ENCODE measurements at places on chromosomes 12 and 14. TPM values are rescaled to one million over a fixed set of nuclear protein-coding genes. Genes with fewer than 3 reads are reported as not detected.
A peak's percentile ranks its signal among the peaks of the same experiment; 100 is the strongest.

GRCh38 chr12:131114271-131114670, 160.6 kb downstream of the ADGRD1 start:
- DNase-seq = no peak

DNA sequence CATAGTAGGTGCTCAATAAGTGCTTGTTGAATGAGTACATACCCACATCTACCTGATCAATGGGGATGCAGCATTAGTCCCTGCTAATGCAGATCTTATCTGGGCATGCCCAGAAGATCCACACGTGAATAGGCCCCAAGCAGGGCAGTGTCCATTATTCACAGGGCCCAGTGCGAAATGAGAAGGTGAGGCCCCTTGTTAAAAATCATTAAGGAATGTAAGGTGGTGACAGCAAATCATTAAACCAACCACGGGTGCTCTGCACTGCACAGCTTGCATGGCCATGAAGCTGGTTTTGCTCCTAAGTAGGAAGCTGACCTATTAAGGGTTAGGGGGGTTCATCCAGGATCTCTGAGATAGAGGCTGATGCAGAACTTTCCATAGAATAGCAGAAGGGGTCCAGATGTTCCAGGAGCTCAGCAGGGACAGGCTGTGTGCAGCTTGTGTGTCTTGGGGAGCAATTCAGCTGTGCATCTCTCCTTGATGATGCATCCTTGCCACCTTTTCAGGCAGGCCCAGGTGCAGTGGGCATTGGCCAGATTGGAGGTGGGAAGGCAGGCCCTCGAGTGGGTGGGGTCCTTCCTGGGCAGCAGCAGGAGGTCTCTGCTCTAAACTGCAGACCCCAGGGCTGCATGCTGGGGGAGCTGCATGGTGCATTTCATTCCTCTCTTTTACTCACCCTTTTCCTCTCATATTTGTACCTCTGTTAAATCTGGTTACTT, 231.3 kb upstream of the PWP1 start:
- DNase-seq = no peak

DNA sequence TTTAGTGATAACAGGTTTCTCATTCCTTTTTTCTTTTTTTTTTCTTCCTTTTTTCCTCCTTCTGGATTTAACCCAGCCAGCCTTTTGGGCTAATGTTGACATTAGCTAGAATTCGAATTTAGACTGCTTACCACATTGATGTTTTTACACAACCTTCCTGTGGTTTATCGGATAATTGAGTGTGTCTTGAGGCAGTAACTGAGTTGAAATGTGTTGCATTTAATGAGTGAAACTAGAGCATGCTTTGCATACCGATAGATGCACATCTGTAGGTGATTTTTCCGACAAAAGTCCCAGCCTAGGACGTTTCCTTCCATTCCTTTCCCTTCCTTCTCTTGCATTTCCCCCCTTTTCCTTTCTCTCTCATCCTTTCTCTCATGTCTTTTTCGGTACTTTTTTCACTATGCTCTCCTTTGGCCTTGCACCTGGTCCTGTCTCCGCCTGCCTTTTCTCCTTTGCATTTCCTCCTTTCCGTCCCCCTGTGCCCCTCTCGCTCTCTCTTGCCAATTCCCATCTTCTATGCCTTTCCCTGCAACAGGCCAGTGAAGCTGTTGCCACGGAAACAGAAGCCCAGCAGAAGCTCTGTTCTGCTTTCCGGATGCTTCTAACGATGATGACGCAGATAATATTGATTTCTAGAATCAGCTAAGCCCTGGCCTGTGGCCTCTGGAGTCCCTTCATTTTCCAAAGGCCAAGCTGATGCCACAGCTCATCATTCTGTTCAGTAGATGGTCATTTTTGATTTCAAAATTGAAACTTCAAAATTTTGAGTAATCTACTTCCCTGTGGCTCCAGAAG, 76.1 kb downstream of the SLC25A47 start:
- DNase-seq = no peak

DNA sequence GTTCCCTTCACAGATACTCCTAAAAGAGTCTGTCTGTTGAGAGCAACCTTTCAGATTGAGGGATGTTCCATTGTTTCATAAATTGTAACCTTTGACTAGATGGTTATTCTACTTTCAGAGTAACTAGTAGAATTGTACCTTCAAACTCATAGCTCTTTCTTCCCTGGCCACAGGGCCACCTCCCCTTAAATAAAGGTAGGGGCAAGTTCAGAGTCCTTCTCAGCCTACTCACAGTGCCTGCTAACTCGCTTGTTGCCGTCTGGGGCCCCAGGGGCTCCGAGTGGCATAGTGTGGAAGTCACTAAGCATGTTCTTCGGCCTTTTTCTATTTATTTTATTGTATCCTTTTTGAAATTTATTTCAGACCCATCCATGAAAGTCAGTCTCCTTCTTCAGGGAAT, 250.4 kb downstream of the ALX1 start:
- DNase-seq = no peak

DNA sequence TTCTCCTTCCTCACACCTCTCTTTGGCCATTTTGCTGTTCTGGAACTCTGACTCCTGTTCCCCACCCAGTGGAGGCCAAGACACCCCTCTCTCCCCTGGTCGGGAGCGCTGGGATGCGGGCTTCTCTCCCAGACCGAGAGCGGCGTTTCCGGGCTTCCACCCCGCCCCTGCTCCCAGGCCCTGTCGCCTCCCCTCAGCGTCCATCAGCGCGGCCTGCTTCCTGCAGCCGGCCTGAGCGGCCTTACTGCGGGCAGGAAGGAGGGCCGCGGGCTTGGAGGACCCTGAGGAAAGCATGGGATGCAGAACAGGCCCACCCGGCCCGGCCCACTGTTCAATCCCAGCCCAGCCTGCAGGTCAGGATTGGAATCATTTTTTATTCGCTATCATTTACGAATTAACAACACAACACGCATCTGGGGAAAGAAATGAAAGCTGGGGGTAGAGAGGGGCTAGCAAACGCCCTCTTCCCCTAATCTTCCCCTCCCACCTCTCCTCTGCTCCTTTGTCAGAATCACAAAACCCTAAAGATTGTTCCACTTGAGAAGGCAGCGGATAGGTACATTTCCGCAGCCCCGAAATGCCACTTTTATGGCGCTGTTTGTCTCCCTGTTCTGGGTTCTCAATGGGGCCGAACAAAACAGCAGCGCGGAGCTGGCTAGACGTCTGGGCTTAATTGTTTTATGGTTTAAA, 3.8 kb upstream of the HOXC8 start:
- DNase-seq = no peak

DNA sequence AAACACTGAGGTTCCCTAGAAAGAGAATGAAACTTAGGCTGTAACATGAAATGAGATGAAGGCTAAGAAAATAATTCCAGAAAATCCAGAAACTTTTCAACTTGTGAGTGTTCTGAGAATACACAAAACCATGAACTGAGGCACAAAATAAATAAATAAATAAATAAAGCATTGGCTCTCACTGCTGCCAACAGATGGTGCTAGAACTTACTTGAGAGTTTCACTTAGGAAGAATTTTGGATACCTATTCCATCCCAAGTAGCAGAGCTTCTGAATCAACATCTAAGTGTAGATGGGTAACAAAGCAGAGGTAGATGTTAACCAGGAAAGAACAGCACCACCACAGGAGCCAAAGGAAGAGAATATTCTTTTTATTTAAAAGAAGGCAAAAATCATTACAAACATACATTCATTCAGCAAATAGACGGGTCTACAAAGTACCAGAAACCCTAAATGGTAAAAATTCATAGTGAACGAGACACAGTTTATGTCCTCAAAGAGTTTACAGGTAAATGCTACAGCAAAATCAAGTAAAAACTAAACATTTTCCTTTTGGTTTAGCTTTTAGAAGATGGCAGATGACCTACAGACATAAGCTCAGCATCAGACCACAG, 16.7 kb downstream of the EPS8 start:
- DNase-seq = peak; percentile 62

- peak; percentile 97 for DNase-seq
Measured at GRCh38 chr12:88298761-88299242, 156.7 kb downstream of the TMTC3 start.

DNA sequence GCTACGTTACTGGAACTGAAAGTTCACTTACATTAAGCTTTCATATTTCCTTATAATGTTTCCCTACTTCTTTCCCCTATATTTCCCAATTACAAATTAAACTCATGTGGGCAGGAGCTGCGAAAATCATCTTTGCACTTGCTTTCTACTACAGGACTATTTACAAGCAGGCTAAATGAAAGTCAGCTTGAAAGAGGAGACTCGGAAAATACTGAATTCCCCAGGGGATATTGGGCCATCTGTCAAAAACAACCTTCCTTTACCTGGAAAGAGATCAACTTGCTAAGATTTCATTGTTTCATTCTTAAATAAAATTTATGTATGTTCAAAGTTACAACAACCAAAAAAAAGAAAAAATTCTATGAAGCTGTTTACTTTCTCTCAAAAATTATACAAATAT, 92.8 kb upstream of the BBS10 start:
- no peak for DNase-seq

- DNase-seq = peak; percentile 23
Measured at GRCh38 chr12:645563-646071, 17.6 kb downstream of the NINJ2 start.

DNA sequence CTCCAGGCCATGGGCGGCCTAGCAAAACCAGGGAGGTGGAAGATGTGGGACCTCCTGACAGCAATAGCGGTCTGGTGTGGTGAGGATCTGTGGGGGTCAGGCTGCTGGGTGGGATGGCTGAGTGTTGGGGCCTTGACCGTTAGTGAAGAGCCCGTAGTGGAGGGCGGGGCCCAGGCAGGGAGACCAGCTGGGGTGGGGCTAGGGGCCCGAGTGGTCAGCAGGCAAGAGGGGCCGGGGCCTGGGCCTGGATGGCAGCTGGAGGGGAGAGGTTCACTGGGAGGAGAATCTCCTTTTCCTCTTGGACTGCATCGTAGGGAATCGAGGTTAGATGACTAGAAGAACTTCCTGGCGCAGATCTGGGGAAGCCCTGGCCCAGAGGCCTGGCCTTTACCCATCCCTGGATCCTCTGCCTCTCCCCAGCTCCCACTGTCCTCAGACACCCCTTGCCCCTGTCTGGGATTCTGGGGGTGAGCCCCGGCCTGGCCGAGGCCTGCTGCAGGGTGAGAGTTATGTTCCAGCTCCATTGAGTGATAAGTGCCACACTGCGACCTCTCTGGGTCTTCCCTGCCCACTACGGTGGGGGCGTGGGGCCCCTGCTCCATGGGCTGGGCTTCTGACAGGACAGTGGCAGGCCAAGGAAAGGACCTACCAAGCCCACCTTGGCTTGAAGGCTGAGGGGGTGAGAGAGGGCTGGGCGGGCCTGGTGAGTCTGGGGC, 47.1 kb downstream of the KRT80 start:
- DNase-seq = no peak

DNA sequence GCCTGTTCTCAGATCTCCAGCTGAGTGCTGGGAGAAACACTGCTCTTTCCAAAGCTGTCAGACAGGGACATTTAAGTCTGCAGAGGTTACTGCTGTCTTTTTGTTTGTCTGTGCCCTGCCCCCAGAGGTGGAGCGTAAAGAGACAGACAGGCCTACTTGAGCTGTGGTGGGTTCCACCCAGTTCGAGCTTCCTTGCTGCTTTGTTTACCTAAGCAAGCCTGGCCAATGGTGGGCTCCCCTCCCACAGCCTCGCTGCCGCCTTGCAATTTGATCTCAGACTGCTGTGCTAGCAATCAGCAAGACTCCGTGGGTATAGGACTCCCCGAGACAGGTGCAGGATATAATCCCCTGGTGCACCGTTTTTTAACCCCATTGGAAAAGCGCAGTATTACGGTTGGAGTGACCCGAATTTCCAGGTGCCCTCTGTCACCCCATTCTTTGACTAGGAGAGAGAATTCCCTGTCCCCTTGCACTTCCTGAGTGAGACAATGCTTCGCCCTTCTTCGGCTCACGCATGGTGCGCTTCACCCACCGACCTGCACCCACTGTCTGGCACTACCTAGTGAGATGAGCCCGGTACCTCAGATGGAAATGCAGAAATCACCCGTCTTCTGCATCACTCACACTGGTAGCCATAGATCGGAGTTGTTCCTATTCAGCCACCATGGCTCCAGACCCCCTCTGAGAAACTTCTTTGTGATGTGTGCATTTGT, 650.3 kb upstream of the ALG10B start:
- DNase-seq = no peak

DNA sequence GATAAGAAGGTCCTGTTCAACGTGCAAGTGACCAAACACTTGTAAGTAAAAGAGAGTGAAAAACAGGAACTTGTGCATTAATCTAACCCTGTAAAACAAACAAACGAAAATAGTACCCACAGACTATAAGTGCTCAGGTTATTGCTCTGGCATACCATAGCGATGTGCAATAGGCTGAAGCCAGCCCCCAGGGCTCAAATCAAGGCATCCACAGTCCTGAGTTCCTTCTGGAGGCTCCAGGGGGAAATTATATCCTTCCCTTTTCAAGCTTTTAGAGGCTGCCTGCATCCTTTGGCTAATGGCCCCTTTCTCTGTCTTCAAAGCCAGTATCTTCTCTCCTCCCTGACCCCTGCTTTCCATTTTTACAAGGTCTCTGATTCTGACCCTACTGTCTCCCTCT, 8.1 kb upstream of the CMAS start:
- DNase-seq = no peak

CLMN gene
- total RNA-seq = 3.9 TPM

NRXN3 gene
- total RNA-seq = under 0.01 TPM
